GM23338 (cell line): ENCODE measurements at places on chromosomes 2 and 18. TPM values are rescaled to one million over a fixed set of nuclear protein-coding genes. Genes with fewer than 3 reads are reported as not detected.

- no peak for DNase-seq
Observed at GRCh38 chr2:240963065-240963867, 35.2 kb upstream of the SNED1 start.

DNA sequence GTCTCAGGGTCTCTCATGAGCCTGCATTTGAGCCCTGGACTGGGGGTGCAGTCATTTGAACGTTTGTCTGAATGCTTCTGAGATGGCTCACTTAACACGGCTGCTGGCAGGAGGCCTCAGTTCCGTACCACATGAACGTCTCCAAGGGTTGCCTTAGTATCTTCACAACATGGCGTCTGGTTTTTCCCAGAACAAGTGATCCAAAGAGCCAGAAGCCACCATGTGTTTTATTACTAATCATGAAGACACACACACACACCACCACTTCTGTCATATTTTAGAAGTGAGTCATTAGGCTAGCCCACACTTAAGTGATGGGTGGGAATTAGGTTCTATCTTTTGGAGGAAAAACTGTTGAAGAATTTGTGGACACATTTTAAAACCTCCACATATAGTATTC is 15.0 kb upstream of the MYO1B start:
- DNase-seq: no peak

DNA sequence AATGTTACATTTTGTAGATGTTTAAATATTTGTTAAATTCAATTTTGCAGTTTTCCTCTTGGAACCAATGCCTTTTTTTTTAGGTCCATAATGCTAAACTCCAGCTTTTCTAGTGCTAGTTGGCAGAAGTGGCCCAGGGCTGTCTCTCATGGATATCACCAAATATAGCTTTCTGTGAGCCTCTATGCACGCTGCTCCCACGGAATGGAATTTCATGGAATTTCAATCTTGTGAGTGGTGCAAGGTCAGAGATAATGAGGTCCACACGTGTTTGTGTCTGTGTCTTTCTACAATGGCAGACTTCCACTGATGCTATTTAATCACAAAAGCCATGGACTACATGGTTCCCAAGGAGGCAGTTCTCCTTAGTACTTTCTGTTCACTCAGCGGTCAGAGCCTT is 191.5 kb upstream of the PARD3B start:
- DNase-seq: no peak

Gene CCL20
- not detected in 2 replicates for total RNA-seq
